ENCODE measurements at places on chromosomes 11 and 22. TPM values are rescaled to one million over a fixed set of nuclear protein-coding genes. Genes with fewer than 3 reads are reported as not detected.
A peak's percentile ranks its signal among the peaks of the same experiment; 100 is the strongest.

- DNase-seq, result peak; percentile 52
These were observed 465 bp downstream of the MAPK1 start for GRCh38 chr22:21866833-21867527.

GRCh38 chr22:43631846-43632245 is 180.3 kb downstream of the EFCAB6 start:
- DNase-seq, result no peak

- peak; percentile 7 for DNase-seq
These were observed 97.1 kb upstream of the PARVA start for GRCh38 chr11:12280199-12280837.

DNA sequence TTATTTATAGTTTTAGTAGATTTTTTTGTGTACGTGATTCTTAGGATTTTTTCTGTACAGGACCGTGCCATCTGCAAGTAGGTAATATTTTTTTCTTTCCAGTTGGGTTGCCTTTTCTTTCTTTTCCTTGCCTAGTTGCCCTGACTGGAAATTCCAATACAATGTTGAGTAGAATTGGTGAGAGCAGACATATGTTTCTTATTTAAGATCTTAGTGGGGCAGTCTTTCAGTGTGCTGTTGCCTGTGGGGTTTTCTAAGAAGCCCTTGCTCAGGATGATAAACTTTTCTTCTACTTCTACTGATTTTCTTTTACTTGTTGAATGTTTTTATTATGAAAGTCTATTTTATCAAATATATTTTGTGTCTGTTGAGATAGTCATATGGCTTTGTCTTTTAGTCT is 33.0 kb downstream of the ATXN10 start:
- DNase-seq, result no peak

DNA sequence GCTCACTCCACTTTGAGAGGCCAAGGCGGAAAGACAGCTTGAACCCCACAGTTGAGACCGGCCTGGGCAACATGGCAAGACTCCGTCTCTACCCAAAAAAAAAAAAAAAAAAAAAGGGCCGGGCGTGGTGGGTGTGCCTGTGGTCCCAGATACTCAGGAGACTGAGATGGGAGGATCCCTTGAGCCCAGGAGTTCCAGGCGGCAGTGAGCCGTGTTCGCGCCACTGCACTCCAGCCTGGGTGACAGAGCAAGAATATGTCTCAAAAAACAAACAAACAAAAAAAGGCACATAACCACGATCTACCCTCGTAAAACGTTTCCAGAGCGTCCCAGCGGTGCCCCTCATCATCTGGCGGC is 861 bp upstream of the RAD9A start:
- DNase-seq, result no peak

- no peak for DNase-seq
These were observed 21.2 kb downstream of the GRAMD1B start for GRCh38 chr11:123451183-123451781.

GRCh38 chr11:14635546-14635945 is 8.1 kb upstream of the PDE3B start:
- no peak for DNase-seq

DNA sequence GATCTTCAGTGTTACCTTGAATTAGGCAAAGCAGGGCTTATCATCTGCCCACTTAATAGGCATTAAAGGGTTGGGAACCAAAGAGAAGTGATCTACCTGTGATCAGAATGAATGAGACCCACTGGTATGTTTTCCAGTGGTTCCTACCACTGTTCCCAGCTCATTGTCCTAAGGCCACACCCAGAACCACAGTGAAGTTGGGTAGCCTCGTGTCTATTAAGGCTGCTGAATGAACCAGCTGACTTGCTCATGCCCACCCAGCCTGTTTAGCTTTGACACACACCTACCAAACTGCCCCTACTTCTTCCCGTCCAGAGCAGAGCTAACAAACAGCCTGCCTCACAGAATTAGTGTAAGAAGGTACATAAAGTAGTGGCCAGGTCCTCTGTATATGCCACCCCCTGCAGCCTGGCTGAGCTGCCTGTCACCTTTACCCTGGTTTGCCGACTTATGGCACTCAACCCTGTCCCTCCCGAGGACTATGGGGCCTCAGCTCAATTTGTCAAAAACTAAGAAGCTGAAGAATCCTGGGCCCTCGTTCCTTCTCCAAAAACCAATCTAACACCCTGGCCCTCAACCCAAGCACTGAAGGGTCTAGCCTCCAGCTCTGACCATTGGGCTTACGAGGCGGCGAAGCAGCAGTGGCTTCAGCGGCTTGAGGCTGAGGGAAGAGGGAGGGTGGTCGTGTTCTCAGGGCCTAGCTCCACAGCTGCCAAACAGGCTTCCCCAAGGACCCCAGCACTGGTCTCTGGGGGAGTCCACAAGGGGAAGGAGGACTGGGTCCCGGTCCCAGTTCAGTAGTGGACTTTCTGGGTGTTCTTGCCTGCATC is 9.8 kb downstream of the UCP2 start:
- DNase-seq, result no peak

- DNase-seq, result no peak
These were observed 2.6 kb upstream of the LRFN4 start for GRCh38 chr11:66854231-66854661.

GRCh38 chr11:67045314-67045713 is 11.3 kb upstream of the RHOD start:
- no peak for DNase-seq

DNA sequence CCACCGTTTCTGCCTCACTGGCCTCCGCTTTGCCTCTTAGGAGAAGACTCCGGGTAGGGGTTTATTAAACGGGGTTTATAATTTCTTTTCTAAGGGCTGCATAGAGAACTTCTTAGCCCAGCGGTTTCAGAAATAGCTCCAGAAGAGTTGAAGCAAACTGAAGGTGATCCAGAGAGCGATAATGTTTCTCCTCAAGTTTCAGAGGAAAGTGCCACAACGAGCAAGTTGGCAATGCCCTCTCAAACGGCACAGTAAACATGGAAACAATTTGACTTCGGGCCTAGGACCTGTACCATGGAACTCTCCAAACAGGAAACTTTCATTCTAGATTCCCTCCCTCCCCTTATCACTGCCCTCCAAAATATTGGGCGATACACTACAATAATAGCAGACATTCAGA is 1.0 kb downstream of the ADSL start:
- no peak for DNase-seq

GRCh38 chr11:9459667-9460321 is 1.0 kb upstream of the ZNF143 start:
- no peak for DNase-seq

- no peak for DNase-seq
These were observed 551 bp upstream of the DEUP1 start for GRCh38 chr11:93329936-93330445.

- no peak for DNase-seq
These were observed 49.7 kb downstream of the CD82 start for GRCh38 chr11:44615041-44615755.

DBX1 gene
- total RNA-seq, result not detected

SLC3A2 gene
- 64.8 TPM for total RNA-seq

C11orf87 gene
- not detected for total RNA-seq

CCDC15 gene
- 0.48 TPM for total RNA-seq

FAM227A gene
- 0.03 TPM for total RNA-seq

DERL3 gene
- total RNA-seq, result 4.7 TPM
